ENCODE measurements at places on chromosomes 5 and 9. TPM values are rescaled to one million over a fixed set of nuclear protein-coding genes. Genes with fewer than 3 reads are reported as not detected.

The CDH9 gene
- polyA plus RNA-seq = not detected

DNA sequence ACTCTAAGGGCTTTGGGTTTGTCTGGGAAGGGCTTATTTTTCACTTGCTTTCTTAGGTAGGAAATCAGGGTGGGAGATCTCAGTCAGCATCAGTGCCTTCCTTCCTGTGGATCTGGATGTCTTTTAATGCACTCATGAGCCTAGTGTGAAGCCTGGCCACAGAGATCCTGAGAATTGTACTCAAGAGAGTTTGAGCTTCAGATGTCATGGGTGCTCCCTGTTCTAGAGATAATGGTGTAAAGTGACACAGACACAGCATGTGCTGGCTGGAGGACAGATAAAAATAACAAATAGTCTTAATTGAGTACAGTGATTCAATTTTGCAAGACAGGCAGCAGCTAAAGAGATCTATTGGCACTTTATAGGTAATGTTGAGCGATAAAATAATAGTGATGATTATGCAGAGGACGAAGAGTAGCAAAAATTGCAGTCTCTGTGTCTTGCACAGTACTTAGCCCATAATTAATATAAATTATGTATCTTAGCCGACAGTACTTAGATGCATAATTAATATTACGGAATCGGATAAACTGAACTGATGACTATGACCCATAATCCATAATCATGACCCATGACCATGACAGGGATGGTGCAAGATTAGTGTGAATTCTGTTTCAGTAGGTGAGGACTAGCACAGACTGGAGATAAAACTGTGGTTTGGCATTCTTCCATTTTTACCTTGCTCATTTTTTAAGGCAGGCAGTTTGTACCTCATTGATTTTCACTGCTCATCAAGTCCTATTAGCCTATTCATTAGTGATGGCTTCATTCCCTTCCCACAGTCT lies 408.7 kb upstream of the PIK3R1 start:
- no peak for DNase-seq

DNA sequence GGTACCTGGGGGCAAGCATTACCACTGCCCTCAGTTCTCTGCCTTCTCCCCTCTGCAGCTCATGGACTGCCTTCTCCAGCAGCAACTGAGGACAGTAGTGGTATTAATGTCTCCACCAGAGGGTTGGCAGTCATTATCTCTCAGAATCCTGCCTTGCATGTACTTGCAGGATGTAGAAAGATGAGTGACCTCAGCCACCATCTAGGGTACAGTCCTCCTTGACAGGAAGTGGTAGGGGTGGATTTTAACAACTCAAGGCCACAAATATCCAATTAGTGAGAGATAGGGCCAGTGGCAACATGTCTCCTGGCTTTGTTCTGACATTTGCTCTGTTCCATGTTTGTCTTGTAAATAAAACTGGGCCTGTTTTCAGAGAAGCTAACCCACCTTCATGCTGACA lies 47.2 kb downstream of the F2R start:
- no peak for DNase-seq

The GFI1B gene
- 0.14 TPM for polyA plus RNA-seq

Measured in psoas muscle (tissue), 8 donors.